CD4-positive, alpha-beta T cell treated with Interleukin-10 for 1 hour (primary cell): ENCODE measurements at places on chromosomes 13 and 19.
A peak's percentile ranks its signal among the peaks of the same experiment; 100 is the strongest.

- DNase-seq = no peak
These were observed 94.8 kb upstream of the SOX1 start for GRCh38 chr13:111971891-111972780.

- DNase-seq = no peak
These were observed 19.8 kb upstream of the ATP11A start for GRCh38 chr13:112669881-112670499.

- DNase-seq = no peak
These were observed 159.2 kb downstream of the SLC7A1 start for GRCh38 chr13:29436291-29436690.

GRCh38 chr19:41853344-41853743, 6.7 kb upstream of the RPS19 start:
- DNase-seq = no peak

- no peak for DNase-seq
These were observed 58.2 kb downstream of the NUFIP1 start for GRCh38 chr13:44930963-44931623.

DNA sequence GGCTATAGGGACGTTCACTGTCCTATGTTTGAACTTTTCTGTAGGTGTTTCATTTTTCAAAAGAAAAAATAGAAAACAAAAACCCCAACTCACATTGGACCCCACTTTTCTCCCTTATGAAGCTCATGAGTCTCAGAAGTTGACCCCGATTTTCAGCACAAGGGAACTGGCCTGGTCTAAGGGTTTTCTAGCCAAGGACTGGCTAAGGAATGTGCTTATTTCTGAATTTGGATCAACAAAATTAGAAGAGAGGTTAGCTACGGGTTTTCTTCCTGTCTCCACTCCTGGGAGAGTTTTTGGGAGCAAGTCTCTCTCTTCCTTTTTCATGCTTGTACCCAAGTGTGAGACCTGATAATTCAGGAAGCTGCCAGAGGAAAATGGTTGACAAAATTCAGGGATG, 453.2 kb downstream of the KLF12 start:
- no peak for DNase-seq

DNA sequence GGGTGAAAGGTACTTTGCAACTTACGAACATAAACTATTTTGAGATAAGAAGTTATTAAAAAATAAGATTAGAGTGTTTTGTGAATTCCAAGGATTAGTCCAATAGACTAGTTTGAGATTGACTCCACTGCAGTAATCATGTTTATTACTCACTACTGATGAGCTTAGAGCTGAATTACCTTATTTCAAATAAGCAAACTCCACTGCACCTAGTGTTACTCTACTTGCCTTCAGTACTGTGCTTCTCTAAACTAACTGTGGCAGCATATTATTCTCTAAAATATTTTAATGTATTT, 111.7 kb downstream of the MIPEP start:
- DNase-seq = no peak

GRCh38 chr19:1233115-1233667, 4.6 kb downstream of the CBARP start:
- no peak for DNase-seq

DNA sequence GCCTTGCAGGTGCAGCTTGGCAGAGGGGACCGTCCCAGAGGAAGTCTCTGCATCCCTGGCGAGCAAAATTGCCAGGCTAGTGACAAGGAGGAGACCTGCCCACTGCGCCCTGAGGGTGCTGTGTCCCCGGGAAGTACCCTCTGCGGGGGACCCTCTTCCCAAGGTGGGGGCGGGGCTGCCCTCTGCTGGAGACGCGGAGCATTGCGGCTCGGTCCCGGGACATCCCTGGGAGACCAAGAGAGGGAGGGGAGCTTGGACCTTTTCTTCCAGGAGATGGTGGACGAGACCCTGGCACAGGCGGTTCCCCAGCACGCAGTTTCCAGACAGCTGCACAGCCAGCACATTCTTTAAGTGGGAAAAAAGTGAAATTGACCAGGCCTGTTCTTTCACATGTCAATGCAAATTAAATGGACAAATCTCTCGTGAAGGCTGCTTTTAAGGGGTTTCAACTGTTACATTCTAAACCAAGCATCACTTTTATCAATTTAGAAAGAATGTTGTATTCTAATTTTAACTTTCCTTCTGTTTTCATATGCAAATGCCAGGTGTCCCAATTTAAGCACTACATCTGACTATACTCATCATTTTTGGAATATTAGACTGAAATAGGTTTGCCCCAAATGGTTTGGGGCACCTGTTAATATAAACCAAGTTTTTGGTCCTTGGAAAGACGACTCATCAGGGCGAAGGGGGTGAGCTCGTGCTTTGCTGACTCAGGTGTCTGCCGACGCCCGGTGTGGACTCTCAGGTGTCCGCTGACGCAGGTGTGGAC, 60.7 kb downstream of the MCF2L start:
- DNase-seq = peak; percentile 45

- no peak for DNase-seq
These were observed 77.2 kb upstream of the OBI1 start for GRCh38 chr13:78736142-78736541.

DNA sequence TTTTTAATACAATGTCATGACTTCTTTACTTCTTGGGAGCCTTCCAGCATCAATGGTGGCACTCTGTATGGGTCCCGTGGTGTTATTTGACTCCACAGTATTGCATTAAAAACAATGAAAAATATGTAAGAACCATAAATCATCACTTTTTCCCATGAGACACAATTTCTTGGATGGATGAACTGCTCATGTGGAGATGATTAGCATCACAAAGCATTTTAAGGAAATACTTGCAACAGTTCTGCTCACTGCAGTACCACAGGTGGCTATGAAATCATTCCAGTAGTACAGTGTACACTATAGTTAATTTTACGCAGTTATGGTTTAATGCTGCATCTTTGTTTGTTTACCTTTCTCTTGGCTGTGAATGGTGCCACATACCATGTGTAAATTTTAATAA, 37.2 kb upstream of the C1QTNF9B start:
- no peak for DNase-seq

GRCh38 chr13:61727767-61728166, 312.1 kb upstream of the PCDH20 start:
- no peak for DNase-seq

DNA sequence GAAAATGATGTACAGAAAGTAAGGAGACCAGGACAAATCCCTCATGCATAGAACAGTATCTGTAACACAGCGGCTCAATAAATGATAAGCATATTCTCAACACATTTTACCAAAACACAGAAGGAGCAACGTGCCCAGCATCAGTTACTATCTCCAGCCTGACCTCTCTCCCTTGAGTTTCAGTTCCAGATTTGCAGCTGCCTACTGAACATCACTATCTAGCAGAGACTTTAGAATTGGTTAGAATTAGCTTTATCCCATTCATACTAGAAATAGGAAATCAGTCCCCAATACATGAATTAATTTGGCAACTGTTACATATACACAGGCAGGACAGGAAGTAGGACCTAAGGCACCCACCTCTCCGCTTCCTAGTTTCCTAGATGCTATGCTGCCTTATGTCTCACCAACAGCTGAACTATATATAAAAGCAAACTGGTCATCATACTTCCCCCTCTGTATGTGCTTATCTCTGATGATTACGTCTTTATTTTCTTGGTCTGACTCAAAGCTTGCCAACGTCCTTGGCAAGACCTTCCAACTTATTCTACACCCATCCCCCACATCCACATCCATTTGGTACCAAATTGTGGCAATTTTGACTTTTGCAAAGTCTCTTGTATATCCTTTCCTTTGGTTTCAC, 61.1 kb downstream of the SACS start:
- no peak for DNase-seq

- no peak for DNase-seq
These were observed 64.9 kb downstream of the EDNRB start for GRCh38 chr13:77853703-77854102.

GRCh38 chr19:58400316-58400915, 5.0 kb downstream of the RNF225 start:
- no peak for DNase-seq

- DNase-seq = no peak
These were observed 308.6 kb downstream of the ENOX1 start for GRCh38 chr13:43478211-43478610.

GRCh38 chr13:20272104-20272503, 40.0 kb upstream of the GJB6 start:
- DNase-seq = no peak

- DNase-seq = no peak
These were observed 73.2 kb downstream of the GGACT start for GRCh38 chr13:100515410-100515800.

DNA sequence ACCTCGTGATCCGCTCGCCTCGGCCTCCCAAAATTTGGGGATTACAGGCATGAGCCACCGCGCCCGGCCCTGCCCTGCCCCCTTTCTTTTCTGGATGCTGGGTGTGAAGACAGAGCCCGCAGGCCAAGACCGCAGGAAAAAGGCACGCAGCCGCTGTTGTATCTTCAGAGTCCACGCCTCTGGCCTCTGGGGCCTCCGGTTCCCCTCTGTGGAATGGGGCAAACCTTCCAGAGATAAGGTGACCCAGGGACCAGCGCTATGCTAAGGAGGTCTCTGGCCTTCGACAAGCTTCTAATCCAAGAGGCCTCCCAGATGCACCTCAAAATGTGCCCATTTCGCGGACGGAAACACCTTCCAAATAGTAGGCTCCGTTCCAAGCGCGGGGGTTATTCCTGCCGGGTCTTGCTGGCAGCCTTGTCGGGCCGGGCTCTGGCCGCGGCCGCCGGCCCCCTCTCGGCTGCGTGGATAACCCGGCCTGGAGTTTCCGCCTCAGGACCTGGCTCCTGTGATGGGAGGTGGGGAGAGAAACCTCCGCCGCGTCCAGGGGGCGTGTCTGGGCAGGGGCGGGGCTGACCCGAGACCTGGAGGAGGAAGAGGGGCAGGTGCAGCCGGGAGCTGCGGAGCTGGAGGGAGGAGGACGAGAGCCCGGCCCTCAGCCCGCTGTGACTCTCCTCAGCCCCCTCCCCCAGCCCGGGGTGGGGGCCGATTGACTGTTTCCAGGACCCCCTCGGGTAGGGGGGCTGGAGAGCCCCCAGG, 13.1 kb downstream of the TJP3 start:
- peak; percentile 93 for DNase-seq

- peak; percentile 69 for DNase-seq
These were observed at the start of gene TMEM255B for GRCh38 chr13:113758651-113759524. Gene TMEM255B, plus strand, starts transcription at chr13:113759226. Its CDS starts 44 bp downstream, at chr13:113759270.

- peak; percentile 84 for DNase-seq
These were observed 8.0 kb downstream of the DNASE2 start for GRCh38 chr19:12872941-12873890.

GRCh38 chr13:36913463-36913862, 6.6 kb downstream of the SMAD9 start:
- DNase-seq = no peak

- peak; percentile 100 for DNase-seq
These were observed at the start of gene NAPA for GRCh38 chr19:47514869-47515588. Gene NAPA, minus strand, starts transcription at chr19:47515063. Its CDS starts 123 bp downstream, at chr19:47514940.

- peak; percentile 38 for DNase-seq
These were observed 342.7 kb downstream of the COG6 start for GRCh38 chr13:39998166-39998565.

DNA sequence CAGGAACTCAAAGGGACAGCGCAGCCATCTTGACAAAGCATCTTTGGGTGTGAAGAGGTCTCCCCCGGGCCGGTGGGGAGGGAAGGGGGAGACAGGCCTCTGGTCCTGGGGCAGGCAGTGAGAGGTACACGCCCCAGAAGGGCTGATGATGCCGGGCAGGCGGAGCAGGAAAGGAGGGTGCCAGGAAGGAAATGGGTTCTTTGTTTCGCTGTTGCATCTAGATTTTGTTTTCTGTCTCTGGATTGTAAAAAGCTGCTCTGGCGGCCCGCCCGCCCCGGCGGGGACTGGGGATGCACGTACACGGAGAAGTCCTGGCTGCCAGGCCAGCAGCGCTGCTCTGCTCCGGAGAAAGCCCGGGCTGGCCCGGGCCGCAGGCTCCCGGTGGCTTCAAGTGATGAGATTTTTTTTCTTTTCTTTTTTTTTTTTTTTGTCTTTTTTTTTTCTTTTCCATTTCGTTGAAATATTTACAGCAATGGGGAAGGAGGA, 13.2 kb upstream of the ASF1B start:
- peak; percentile 74 for DNase-seq

DNA sequence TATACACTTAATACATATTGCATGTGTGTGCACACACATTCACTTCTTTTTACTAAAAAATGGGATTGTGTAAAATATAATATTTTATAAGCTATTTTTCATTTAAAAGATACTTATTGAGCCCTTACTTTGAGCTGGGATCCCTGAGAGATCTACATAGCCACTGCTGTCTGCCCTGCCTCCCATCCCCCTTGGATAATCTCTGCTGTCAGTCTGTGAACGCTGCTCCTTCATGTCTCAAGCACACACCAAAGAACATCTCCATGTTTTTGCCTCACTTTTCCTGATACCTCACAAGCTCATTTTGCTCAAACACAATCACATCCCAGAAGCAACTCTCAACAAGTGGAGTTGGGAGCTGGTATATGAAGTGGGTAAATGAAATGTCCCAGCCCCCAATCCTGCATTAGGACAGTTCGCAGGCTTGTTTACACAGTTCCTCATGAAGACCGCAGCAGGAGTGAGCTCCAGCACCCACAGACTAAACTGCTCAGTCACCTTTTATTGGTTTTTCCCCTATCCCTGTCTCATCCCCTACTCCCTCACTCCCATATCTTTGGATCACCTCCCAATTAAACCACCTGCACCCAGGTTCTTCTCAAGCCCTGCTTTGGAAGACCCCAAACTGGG, 108.3 kb upstream of the FRY start:
- no peak for DNase-seq

DNA sequence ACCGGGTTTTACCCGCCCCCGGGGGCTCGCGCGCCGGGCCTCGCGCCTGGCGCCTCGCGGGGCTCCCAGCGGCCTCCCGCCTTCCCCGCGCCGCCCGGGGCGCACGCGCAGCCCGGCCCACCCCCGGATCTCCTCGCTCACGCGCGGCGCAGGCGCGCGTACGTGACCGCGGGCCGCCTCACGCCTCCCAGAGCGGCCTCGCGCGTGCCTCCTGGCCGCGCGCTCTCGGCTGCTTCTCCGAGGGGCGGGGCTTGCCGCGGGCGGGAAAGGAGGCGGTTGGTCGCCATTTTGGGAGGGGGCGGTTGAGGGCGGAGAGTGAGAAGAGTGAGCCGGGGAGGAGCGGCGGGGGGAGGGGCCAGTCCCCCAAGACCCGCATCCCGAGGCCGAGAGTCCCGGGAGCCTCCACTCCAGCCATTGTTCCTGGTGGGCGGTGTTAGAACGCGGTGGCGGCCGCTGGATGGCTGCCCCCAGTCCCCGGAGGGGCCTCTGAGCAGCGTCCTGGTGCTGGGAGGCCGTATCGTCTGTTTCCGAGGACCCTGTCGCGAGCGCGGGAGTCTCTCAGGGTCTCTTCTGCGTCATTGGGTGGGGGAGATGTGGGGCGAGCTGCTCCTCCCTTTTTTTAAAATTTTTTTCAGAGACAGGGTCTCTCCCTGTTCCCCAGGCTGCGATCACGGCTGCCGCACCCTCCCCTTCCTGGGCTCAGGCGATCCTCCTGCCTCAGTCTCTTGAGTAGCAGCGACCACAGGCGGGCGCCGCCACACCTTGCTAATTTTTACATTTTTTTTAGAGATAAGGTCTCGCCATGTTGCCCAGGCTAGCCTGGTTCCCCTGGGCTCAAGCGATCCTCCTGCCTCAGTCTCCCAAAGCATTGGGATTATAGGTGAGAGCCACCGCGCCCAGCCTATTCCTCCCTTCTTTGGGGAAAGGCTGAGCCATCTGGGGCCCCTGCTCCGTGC, at the start of gene ZNF541:
Gene ZNF541, minus strand, starts transcription at position 78 of the 956 bp plus-strand sequence. CDS start 17,292 bp downstream, outside the sequence.
- DNase-seq = peak; percentile 90
